ENCODE measurements at places on chromosomes 6 and 20. TPM values are rescaled to one million over a fixed set of nuclear protein-coding genes. Genes with fewer than 3 reads are reported as not detected.

The NMBR gene
- total RNA-seq = not detected

The BANF2 gene
- not detected for total RNA-seq

The SLC2A10 gene
- total RNA-seq = 53.0 TPM

The FOXP4 gene
- 23.7 TPM for total RNA-seq

The PRRT1 gene
- total RNA-seq = 0.81 TPM

DNA sequence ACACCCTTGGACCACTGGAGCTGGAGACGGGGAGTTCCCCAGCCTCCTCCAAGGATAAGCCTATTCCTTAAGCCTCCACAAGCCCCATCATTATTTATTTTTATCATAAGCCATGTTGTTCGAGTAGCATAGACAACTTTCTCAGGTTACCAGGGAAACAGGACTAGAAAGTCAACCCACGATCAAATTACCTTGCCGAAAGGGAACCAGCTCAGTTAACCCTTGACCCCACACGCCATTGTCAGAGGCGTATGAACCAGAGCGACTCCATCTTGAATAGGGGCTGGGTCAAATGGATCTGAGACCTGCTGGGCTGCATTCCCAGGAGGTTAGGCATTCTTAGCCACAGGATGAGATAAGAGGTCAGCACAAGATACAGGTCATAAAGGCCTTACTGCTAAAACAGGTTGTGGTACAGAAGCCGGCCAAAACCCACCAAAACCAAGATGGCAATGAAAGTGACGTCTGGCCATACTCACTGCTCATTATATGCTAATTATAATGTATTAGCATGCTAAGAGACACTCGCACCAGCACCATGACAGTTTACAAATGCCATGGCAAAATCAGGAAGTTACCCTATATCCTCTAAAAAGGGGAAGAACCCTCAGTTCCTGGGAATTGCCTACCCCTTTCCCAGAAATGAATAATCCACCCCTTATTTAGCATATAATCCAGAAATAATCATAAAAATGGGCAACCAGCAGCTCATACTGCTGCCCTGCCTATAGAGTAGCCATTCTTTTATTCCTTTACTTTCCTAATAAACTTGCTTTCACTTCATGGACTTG is 22.4 kb downstream of the SYNJ2 start:
- peaks cover 36% of the 10 kb centered on the region for H3K4me1 ChIP-seq
- no peaks in the 10 kb centered on the region for H3K36me3 ChIP-seq
- no peaks in the 10 kb centered on the region for H3K27me3 ChIP-seq
- H3K27ac ChIP-seq = no peak overlapping the region

- H3K4me1 ChIP-seq = no peaks in the 10 kb centered on the region
- no peaks in the 10 kb centered on the region for H3K36me3 ChIP-seq
- no peak overlapping the region for H3K27ac ChIP-seq
- H3K27me3 ChIP-seq = no peaks in the 10 kb centered on the region
- DNase-seq = no peak
These were observed 124.0 kb downstream of the LAMA2 start for GRCh38 chr6:129006724-129007514.

- no peaks in the 10 kb centered on the region for H3K36me3 ChIP-seq
- no peak for DNase-seq
- no peaks in the 10 kb centered on the region for H3K27me3 ChIP-seq
These were observed 48.4 kb downstream of the CEP43 start for GRCh38 chr6:167047554-167047953.

DNA sequence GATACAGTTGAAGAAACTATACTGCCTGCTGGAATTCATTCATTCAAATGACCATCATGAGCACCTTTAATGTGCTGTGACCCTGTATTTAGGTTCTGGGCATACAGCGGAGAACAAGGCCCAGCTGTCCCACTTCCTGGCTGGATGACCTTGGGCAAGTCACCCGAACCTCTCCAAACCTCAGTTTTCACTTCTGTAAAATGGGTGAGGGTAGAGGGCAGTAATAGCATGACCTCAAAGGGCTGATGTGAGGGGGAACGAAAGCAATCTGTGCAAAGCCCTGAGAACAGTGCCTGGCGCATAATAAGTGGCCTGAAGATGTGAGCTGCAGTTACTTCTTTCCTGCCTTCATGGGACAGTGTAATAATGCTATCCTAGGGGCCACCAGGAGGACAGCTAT is 20.5 kb upstream of the AAR2 start:
- H3K36me3 ChIP-seq = peaks cover 9% of the 10 kb centered on the region
- H3K4me1 ChIP-seq = no peaks in the 10 kb centered on the region
- DNase-seq = no peak
- no peak overlapping the region for H3K4me3 ChIP-seq
- H3K27me3 ChIP-seq = no peaks in the 10 kb centered on the region

GRCh38 chr6:158910484-158911440 is 89.2 kb downstream of the RSPH3 start:
- H3K4me3 ChIP-seq = no peak overlapping the region
- peaks cover 17% of the 10 kb centered on the region for H3K4me1 ChIP-seq
- peak overlapping the region; percentile 49 for H3K27ac ChIP-seq
- peak; percentile 51 for DNase-seq
- H3K27me3 ChIP-seq = no peaks in the 10 kb centered on the region
- H3K36me3 ChIP-seq = no peaks in the 10 kb centered on the region

DNA sequence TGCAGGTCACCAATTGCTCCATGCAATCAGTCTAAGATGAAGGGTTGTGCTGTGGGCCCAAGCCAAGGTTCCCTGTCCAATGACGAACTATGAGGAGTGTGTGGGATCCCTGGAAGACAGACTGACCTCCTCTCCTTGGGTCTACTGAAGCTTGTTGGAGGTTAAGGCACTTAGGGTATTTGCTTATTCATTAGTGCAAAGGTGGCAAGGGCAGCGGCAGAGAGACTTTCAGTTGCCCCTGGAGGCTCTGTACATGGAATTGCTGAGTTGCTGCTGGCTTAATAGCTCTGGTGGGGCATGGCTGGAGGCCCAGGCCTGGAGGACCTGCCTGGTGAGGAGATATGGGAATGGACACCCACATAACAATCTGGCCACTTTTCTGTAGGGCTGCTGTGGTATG is 29.8 kb upstream of the CST5 start:
- H3K4me3 ChIP-seq = no peak overlapping the region
- H3K27me3 ChIP-seq = no peaks in the 10 kb centered on the region
- no peaks in the 10 kb centered on the region for H3K36me3 ChIP-seq
- no peak for DNase-seq
- no peak overlapping the region for H3K27ac ChIP-seq

GRCh38 chr6:27303613-27304272 is 8.3 kb downstream of the POM121L2 start:
- H3K4me1 ChIP-seq = no peaks in the 10 kb centered on the region
- H3K27ac ChIP-seq = no peak overlapping the region
- no peak for DNase-seq
- peaks cover 12% of the 10 kb centered on the region for H3K27me3 ChIP-seq

- no peak overlapping the region for H3K4me3 ChIP-seq
- H3K4me1 ChIP-seq = no peaks in the 10 kb centered on the region
- H3K27me3 ChIP-seq = peaks cover 30% of the 10 kb centered on the region
- H3K36me3 ChIP-seq = no peaks in the 10 kb centered on the region
- no peak for DNase-seq
These were observed 1.3 kb upstream of the KCNQ2 start for GRCh38 chr20:63473555-63474449.

GRCh38 chr6:33165581-33166258 is 26.5 kb downstream of the COL11A2 start:
- H3K36me3 ChIP-seq = no peaks in the 10 kb centered on the region
- DNase-seq = no peak
- H3K4me1 ChIP-seq = peaks cover 15% of the 10 kb centered on the region
- no peaks in the 10 kb centered on the region for H3K27me3 ChIP-seq

DNA sequence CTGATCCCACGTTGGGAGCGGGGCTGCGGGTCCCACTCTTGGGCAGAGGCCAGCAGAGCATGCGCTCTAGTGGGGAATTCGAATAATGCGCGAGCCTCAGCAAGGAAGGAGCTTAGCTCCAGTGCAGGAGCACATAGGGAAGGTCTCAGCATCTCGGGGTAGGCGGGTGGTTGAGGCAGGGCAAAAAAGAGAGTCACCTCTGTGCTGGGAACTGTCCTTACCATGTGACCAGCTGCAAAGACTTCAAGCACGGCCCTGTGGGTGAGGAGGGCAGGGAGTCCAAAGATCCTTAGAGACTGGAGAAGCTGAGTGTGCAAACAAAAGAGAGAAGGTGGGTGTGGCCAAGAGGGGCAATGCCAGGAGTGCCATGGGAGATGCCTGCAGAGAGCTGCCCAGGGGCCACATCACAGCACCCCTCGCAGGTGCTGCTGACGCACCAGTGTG is 79.2 kb upstream of the CD93 start:
- H3K27ac ChIP-seq = no peak overlapping the region
- H3K36me3 ChIP-seq = no peaks in the 10 kb centered on the region

- H3K36me3 ChIP-seq = no peaks in the 10 kb centered on the region
- H3K27ac ChIP-seq = no peak overlapping the region
- peaks cover 9% of the 10 kb centered on the region for H3K4me1 ChIP-seq
- H3K27me3 ChIP-seq = no peaks in the 10 kb centered on the region
These were observed 14.7 kb downstream of the MUCL3 start for GRCh38 chr6:30955367-30956042.

- H3K36me3 ChIP-seq = no peaks in the 10 kb centered on the region
- no peak for DNase-seq
- peaks cover 62% of the 10 kb centered on the region for H3K27me3 ChIP-seq
- H3K27ac ChIP-seq = no peak overlapping the region
- H3K4me1 ChIP-seq = peaks cover 8% of the 10 kb centered on the region
These were observed 4.0 kb downstream of the SLC32A1 start for GRCh38 chr20:38728191-38728781.

GRCh38 chr6:125050663-125051318 is 88.6 kb downstream of the RNF217 start:
- H3K27me3 ChIP-seq = no peaks in the 10 kb centered on the region
- H3K36me3 ChIP-seq = no peaks in the 10 kb centered on the region
- no peak overlapping the region for H3K4me3 ChIP-seq
- peaks cover 5% of the 10 kb centered on the region for H3K4me1 ChIP-seq

- no peak for DNase-seq
- H3K27ac ChIP-seq = no peak overlapping the region
- no peaks in the 10 kb centered on the region for H3K27me3 ChIP-seq
- no peaks in the 10 kb centered on the region for H3K36me3 ChIP-seq
- no peaks in the 10 kb centered on the region for H3K4me1 ChIP-seq
These were observed 448.4 kb downstream of the EPM2A start for GRCh38 chr6:145286916-145287315.

DNA sequence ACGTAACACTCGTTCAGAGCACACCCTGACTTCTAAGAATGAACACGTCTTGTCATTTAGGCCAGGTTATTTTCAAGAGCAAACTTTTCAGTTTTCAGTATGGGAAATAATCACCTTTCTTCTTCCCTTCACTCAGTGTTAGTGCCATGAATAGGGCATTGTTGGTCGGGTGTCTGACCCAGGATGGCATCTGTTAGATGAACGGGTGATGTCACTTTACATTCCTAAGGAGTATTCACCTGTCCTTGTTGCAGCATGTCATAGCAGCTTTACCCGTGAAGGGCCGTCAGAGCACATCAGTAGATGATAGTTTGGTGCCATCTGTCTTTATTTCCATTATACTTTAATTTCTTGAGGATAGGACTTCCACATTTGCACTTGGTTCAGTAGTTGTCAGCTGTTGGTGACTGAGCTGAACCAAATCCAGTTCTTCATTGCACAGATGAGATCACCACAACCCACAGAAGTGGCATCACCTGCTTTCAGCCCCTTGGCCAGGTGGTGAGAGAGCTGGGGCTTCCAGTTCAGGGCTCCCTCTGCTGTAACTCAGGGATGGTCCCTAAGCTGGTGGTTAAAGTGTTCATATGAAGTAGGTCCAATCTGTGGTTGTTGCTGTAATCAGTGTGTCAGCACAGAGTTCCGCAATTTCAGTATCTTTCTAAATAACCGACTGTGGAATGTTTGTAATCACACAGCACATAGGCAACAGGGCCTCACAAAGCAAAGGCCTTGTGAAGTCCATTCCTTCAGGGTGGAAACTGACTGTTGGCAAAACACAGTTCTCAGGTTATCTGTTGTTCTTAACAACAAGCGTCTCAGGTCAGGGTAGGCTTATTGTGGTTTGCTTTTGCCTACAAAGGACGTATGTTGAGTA is 68.2 kb downstream of the FAM120B start:
- no peaks in the 10 kb centered on the region for H3K27me3 ChIP-seq
- H3K4me3 ChIP-seq = no peak overlapping the region
- H3K36me3 ChIP-seq = no peaks in the 10 kb centered on the region
- H3K27ac ChIP-seq = no peak overlapping the region
- DNase-seq = no peak

DNA sequence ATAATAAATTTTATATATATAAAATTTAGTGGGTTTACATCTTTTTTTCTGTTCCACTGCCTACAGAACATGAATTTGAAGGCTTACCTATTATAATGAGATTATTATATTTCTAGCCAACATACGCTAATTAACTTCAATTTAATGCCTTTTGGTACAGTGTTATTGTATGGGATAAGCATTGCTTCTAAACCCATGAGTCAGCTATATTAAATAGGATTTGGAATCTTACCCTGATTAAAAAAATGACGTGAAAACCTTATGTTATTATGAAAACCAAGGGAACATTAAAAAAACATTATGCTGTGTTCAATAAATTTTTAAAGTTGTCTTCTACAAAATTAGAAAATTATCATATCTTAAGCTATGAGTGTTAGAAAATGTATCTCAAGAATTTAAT is 334.0 kb upstream of the RGS17 start:
- no peak for DNase-seq
- H3K27me3 ChIP-seq = no peaks in the 10 kb centered on the region
- no peaks in the 10 kb centered on the region for H3K4me1 ChIP-seq
- no peak overlapping the region for H3K27ac ChIP-seq
- H3K4me3 ChIP-seq = no peak overlapping the region

DNA sequence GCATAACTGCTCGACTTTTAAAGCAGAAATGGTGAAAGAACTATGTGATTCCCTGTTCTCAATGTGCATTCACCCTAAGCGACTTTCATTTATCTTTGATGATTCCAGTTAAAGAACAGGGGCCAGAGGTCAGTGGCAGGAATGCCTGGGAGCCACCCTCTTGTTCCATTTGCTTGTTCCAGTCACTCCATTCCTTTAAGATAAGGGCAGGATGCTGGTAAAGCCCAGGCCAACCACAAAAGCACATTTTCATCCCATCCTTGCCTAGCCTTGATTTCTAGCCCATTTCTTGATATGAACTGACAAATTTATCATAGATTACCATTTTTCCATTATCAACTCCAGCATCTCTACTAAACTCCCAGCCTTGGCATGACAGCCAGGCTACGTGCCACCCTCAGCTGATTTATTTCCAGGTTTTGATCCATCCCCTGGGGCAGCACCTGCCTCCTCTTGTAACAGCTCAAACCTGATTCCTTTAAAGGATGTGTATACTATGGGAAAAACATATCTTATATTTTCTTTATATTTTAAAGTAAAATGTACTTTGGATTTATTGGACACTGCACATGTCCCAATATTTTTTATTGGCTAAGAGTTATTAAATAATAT is 19.2 kb downstream of the HMGN3 start:
- DNase-seq = no peak
- H3K4me3 ChIP-seq = no peak overlapping the region
- no peaks in the 10 kb centered on the region for H3K27me3 ChIP-seq
- H3K4me1 ChIP-seq = no peaks in the 10 kb centered on the region
- no peaks in the 10 kb centered on the region for H3K36me3 ChIP-seq

GRCh38 chr20:46304361-46304760 is 3.9 kb downstream of the CDH22 start:
- H3K36me3 ChIP-seq = no peaks in the 10 kb centered on the region
- H3K4me1 ChIP-seq = peaks cover 6% of the 10 kb centered on the region
- peaks cover 9% of the 10 kb centered on the region for H3K27me3 ChIP-seq
- no peak overlapping the region for H3K27ac ChIP-seq
- no peak for DNase-seq

- H3K4me3 ChIP-seq = no peak overlapping the region
- DNase-seq = peak; percentile 10
- H3K27me3 ChIP-seq = no peaks in the 10 kb centered on the region
- no peaks in the 10 kb centered on the region for H3K36me3 ChIP-seq
- H3K4me1 ChIP-seq = no peaks in the 10 kb centered on the region
These were observed 72.0 kb downstream of the DST start for GRCh38 chr6:56570413-56571359.

All from thyroid gland (tissue), 4 donors.